ENCODE measurements at places on chromosomes 16 and 17.

GRCh38 chr17:35048685-35049379 lies 14.7 kb downstream of the RFFL start:
- DNase-seq, result no peak

DNA sequence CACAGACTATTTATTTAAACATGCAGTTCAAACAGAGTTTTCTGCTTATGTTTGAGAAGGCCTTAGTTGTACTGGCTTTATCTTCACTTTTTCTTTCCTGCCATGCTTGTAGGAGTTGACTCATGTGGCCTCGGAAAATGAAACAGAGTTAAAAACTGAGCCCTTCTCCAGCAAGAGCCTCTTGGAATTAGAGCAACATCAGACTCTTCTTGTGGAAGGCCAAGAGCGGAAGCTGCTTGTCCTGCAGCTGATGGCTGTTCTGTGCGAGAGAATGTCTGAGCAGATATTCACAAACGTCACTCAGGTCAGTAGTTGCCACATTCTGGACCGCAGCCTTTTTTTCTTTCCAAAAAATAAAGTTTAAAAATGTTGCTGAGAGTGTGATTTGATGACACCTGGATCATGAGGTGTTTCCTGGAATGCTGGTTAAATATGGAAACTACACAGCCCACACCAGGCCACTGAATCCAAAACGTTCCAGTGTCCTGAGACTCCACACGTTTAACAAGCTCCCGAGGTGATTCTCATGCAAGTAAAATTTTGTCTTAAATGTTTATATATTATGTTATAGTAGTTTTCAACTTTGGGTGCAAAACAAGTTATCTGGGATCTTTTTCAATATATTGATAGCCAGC lies 65.9 kb downstream of the TANGO6 start:
- no peak for DNase-seq

DNA sequence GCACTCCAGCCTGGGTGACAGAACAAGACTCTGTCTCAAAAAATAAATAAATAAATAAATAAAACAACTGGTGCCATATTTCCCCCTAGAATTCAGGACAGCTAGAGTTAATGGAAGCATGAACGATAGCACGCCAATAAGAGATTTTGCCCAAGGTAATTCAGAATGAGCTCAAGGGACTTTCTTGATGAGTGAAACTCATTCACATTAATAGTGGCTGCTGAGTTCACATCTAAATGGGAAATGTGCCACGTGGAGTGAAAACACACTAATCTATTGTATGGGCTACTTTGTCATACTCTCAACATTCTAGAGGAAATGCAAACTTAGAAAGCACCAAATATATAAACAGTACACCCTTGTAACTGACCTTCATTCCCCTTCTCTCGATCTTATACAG lies 47.4 kb upstream of the PSMD7 start:
- DNase-seq, result no peak

GRCh38 chr17:77466140-77466539 lies 325.4 kb downstream of the SEC14L1 start:
- DNase-seq, result no peak

- no peak for DNase-seq
Measured at GRCh38 chr17:67891481-67892119, 66.3 kb downstream of the BPTF start.

GRCh38 chr17:73533781-73534180 lies 110.5 kb downstream of the SDK2 start:
- no peak for DNase-seq

- no peak for DNase-seq
Measured at GRCh38 chr17:57408071-57408811, 151.9 kb downstream of the MSI2 start.

DNA sequence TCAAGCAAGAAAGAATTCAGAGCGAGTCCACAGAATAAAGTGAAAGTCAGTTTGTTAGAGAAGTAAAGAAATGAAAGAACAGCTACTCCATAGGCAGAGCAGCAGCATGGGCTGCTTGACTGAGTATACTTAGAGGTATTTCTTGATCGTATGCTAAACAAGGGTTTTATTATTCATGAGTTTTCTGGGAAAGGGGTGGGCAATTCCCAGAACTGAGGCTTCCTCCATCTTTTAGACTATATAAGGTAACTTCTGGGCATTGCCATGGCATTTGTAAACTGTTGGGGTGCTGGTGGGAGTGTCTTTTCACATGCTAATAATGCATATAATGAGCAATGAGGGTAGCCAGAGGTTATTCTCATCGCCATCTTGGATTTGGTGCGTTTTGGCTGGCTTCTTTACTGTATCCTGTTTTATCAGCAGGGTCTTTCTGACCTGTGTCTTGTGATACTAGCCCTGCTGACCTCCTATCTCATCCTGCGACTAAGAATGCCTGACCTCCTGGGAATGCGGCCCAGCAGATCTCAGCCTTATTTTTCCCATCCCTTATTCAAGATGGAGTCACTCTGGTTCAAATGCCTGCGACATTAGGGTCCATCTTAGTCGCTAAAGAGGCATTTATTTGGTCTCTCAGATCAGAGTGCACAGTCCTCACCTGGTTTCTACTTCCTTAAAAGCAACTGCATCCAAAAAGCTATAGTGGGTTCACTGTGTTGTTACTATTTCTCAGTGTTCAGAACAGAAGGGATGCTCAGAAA lies 100.6 kb upstream of the CACNG5 start:
- no peak for DNase-seq

DNA sequence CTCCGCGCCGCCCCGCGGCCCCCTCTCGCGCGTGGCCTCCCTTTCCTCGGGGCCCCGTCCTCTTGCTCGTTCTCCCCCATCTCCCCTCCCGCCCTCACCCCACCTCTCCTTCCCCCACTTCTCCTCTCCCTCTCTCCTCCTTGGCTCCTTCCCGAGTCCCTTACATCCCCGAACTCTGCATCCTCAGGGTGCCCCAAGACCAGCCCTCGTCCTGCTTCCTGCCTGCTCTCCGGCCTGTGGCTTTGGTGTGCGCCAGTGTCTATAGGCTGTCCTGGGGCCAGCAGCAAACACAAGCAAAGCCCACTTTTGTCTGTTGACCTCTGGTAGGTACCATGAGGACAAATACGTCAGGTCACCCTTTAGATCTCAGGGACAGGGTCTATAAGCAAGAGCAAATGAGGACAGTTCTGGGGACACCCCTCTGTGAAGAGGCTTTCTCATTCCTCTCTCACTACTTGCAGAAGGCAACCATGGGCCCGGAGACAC lies 284 bp upstream of the COPZ2 start:
- DNase-seq, result no peak

- no peak for DNase-seq
Measured at GRCh38 chr17:31320791-31321190, 631 bp downstream of the EVI2A start.

DNA sequence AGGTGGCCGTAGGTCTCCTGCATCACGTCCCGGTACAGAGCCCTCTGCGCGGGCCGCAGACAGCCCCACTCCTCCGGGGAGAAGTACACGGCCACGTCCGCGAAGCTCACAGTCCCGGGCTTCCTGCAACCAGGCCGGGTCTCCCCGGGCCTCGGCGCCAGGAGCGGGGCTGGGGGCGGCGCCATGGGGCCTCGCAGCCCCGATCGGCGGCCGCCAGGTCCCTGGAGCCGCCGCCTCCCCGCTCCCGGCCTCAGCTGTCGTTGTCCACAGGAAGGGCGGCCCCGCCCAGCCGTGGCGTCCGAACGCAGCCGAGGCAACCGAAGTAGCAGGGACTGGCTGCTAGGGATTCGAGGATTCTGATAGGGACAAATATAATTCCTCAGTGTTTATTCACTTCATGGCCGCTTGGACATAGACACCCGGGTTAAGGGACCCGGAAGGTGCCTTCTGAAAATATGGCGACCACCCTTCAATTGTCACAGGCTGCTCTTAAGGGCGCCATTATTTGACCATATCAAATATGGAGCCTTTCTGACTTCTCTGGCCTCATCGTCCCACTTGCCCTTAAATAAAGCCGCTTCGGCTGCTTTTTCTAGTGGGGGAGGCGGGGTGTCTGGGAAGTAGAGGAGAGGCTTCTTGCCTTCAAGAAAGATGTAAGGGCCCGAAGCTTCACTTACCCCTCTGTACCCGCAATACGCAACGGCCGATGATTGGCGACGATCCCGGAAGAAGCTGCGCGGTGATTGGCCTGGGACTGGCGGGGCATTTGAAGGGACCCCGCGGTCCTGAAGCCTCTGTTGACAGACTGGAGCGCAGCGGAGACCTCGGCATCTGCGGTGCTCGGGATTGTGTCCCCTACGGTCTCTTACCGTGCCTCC lies at the start of gene ZNF688:
Gene ZNF688, minus strand, starts transcription at position 270 of the 878 bp plus-strand sequence. Its CDS starts 85 bp downstream, at position 185.
- peak; percentile 99 for DNase-seq

DNA sequence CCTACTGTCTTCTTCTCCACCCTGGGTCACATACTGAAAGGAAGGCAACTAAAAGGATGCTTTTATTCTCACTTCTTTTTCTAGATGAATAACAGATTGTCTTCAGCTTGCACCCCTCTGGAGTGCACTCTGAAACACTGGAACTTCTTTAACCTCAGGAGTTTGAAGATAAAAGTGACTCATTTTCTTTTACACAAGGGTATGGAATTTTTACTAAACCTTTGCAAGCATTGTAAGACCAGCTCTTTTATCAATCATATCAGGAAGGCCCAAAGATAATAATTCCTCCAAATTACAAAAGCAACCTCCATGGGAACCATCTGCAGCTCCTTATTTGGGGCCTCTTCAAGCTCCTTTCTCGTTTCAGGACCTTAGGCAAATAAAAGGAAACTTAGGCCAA lies 193.5 kb upstream of the KIF2B start:
- DNase-seq, result no peak

DNA sequence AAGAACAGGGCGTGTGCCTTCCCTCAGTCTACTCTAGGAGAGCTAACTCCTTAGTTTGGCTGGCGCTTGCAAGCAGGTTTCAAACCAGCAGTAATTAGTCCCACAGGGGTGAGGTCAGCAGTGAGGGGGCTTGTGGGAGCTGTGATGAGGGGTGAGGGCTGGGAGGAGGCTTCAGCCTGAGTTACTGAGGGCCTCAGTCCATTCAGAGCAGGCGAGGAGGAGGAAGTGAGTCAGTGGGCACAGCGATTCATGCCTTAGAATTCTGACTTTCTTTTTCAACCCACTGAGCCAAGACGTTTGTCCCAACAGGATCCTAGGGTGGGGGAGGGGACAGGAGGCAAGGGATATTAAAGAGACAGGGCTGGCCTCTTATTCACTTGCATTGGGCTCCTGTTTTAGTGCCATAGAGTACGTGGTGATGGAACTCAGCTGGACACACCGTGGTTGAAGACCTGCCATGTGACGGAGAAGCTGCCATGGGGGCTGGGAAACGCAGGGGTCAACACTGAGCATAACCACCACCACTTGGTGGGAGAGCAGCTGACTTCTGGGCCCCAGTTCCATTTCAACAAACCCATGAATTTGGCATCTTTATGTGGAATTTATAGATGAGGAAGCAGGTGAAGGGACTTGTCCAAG lies 8.3 kb upstream of the ITGA3 start:
- no peak for DNase-seq

- no peak for DNase-seq
Measured at GRCh38 chr17:44518032-44518431, 14.8 kb upstream of the GPATCH8 start.

GRCh38 chr17:62910277-62910676 lies 55.8 kb upstream of the TANC2 start:
- DNase-seq, result no peak

DNA sequence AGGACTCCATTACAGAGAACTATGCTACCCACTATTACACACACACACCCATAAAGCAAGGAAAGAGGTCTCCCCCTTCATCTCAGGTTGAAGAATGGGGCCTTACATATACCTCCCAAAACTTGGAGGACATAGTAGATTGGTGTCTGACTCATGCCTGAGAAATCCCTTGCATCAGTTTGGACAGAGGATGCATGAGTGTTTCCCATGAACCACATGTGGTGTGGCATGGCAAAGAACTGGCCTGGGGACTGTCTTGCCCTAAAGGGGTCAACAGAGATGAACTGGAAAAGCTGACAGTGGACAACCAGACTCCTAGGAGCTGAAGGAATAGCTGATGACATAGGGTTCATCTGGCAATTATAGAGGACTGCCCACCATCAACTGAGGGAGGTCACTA lies 54.0 kb downstream of the DYNLRB2 start:
- DNase-seq, result no peak

- no peak for DNase-seq
Measured at GRCh38 chr17:68658999-68659780, 58.0 kb upstream of the FAM20A start.

DNA sequence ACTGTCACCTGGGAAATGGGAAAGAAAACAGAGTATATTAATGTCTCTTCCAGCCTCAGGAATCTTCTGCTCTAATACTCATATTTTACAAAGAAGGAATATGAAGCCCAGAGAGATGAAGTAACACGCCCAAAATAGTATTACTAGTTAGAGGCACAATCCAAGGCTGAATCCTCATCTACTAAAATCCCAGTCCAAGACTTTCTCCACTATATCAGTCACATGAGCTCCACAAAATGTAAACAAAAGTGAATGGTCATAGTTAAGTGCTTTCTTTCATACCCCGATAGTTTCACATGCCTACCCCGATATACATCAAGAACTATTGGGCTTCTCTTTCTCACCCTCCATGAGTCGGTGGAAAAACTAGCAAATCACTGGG lies 965 bp downstream of the INTS2 start:
- DNase-seq, result peak; percentile 11

DNA sequence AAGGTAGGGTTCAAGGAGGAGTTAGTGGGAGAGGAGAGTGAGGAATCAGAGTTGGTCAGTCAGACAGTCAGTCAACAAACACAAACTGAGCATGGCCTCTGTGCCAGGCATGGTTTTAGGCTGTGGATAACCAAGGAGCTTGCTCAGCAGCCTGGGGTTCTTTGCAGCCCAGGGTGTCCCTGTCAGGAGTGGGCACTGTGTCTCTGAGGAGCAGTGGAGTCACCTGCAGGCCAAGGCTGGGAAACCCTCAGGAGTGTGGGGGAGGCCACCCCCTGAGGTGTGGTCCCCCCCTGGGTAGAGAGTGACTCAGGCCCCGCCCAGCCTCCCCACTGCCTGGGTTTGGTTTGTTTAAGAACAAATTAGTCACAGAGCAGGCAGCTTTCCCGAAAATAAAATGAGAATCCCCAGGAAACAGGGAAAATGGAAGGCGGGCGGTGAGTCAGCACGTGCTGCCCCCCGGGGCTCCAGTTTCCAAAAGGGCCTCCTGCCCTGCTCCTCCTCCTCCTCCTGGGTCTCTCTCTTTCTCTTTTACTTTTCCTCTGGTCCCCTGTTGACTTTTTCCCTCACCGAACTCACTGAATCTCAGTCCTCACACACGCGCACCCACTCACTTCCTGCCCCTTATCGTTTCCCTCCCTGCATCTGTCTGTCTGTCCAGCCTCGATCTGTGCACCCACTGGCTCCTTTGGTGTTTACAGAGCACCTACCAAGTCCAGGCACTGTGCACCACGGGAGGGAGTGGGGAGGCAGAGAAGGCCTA lies 44.3 kb downstream of the SOCS3 start:
- DNase-seq, result no peak

- DNase-seq, result no peak
Measured at GRCh38 chr17:21816592-21817567, 124.6 kb downstream of the KCNJ18 start.

DNA sequence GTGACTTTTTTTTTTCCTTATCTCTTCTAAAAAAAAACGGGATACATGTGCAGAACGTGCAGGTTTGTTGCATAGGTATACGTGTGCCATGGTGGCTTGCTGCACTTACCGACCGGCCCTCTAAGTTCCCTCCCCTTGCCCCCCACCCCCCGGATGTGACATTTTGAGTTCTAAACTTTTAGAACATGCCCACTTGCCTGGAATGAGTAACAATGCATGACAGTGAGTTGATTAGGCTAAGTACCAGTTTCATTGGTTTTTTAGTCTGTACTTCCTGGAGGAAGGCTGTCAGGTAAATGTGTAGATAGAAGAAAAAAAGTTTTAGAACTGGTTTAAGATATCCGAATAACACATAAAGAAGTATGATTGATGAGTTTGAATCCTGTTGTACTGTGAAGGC lies 4.0 kb downstream of the BPTF start:
- no peak for DNase-seq

GRCh38 chr17:56641894-56642293 lies 48.4 kb downstream of the NOG start:
- DNase-seq, result no peak
